Frontal cortex (tissue), 4 donors: ENCODE measurements at places on chromosomes 16 and 17. TPM values are rescaled to one million over a fixed set of nuclear protein-coding genes. Genes with fewer than 3 reads are reported as not detected.

- no peak for DNase-seq
Observed at GRCh38 chr16:2895813-2896212, 12.8 kb downstream of the FLYWCH2 start.

GRCh38 chr16:9123871-9124270 lies 32.4 kb downstream of the HAPSTR1 start:
- no peak for DNase-seq

DNA sequence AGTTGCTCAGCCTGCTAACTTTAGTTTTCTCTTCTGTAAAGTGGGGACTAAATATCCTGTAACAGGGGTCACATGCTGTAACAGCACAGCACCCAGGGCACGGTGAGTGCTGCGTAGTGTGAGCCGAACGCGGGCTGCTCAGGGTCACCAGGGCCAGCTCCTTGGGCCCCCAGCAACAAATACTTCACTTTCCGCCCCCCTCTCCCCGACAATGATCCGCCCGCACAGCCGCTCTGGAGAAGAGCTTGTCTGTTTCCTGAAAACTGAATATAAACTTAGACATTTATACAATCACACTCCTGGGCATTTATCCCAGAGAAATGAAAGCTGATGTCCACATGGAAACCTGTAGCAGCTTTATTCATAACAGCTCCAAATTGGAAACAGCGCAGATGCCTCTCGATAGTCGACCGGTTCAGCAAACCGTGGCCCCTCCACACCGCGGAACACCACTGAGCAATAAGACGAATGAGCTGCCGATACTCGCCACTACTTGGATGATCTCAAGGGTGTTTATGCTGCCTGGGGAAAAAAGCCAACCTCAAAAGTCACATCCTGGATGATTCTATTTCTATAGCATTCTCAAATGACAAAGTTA lies 267.2 kb downstream of the PARN start:
- no peak for DNase-seq

Gene CDH15
- total RNA-seq = 0.41 TPM

Gene CBLN1
- 25.3 TPM for total RNA-seq
